ENCODE measurements at places on chromosomes 6 and 20. TPM values are rescaled to one million over a fixed set of nuclear protein-coding genes. Genes with fewer than 3 reads are reported as not detected.

DNA sequence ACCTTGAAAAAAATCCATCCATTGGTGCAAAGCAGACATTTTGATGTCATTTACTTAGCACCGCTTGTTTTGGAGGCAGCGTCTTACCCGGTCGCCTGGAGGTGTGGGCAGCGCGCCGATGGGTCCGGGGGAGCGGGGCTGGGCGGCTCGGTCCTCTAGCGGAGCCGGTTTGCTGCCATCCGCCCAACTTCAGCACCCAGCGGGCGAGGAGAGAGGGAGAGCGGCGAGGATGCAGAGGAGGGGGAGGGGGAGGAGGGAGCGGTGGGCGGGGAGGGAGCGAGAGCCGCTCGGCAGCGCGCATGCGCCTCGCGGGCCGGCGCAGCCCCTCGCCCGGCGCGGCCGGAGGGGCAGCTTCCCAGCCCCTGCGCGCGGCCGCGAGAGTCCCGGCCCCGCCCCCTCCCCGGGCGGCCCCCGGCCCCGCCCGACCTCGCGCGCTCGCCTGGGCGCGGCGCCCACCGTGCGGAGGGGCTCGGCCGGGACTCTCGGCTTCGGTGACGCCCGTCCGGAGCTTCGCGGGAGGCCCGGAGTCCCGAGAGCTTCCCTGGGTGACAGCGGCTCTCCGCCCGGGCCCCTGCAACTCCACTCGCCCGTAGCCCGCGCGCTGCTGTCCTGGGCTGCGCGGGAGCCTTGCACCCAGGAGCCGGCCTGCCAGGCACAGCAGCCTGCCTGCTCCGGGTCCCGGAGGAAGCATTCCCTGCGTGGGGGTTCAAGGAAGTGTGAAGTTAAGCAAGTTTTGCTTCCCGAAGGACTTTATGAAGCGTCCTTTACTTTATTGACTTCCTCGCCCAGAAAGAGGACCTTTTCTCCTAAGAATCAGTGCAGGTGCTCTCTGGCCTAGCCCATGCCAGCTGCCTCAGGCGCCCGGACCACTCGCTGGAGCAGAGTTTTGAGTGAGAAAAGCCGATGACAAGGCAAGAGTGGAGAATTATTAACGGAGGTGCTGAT, at the start of gene RGS17:
Gene RGS17, minus strand, starts transcription at position 246 of the 945 bp plus-strand sequence. CDS start 87,264 bp downstream, outside the sequence.
- peaks cover 2% of the 10 kb centered on the region for H3K36me3 ChIP-seq
- peaks cover 15% of the 10 kb centered on the region for H3K4me1 ChIP-seq
- peaks cover 47% of the 10 kb centered on the region for H3K27me3 ChIP-seq
- no peak within 1 kb of the TSS for H3K27ac ChIP-seq
- no peak for DNase-seq
- H3K4me3 ChIP-seq, result peak within 1 kb of the TSS; percentile 79

DNA sequence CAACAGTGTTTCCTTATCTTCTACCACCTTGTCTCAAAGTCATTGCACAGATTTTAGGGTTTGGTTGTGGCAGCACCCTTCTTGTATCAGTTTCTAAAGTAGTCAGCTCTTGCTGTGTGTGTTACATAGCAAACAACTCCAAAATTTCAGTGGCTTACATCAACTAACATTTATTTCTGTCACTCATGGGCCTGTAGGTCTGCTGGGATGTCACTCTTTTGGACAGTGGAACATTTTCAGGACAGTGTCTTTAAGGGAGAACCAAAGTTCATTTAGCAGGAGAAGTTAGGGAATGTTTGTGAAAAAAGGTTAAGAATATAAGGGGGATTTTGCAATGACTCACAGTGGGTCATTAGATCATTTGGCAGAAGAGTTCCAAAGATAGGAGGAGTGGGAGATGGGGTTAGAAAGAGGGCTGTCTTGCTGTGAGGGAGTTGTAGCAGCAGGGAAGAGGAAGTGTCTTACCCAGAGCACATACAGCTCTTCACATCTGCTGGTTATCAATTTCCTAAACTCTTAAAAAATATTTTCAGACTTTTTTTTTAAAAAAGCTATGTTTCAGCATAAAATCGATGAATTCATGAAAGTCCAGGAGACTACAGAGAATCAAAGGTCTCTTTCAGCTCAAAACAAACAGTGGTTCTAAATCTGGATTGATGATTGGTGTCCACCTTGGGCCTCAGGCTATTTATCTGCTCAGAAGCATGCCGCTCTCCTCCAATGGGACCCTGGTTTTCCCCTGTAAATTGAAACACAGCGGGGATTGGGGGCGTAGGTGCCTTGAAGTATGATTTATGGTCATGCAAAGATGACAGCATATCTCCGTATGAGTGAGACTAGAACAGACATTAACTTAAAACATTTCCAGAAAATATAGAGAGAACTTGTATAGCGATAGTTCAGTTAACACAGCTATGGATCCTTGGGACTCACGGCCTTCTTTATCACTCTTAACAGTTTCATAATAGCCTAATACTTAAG, 117.3 kb downstream of the B3GAT2 start:
- DNase-seq, result no peak
- no peak overlapping the region for H3K4me3 ChIP-seq
- peaks cover 4% of the 10 kb centered on the region for H3K4me1 ChIP-seq
- H3K27me3 ChIP-seq, result no peaks in the 10 kb centered on the region

DNA sequence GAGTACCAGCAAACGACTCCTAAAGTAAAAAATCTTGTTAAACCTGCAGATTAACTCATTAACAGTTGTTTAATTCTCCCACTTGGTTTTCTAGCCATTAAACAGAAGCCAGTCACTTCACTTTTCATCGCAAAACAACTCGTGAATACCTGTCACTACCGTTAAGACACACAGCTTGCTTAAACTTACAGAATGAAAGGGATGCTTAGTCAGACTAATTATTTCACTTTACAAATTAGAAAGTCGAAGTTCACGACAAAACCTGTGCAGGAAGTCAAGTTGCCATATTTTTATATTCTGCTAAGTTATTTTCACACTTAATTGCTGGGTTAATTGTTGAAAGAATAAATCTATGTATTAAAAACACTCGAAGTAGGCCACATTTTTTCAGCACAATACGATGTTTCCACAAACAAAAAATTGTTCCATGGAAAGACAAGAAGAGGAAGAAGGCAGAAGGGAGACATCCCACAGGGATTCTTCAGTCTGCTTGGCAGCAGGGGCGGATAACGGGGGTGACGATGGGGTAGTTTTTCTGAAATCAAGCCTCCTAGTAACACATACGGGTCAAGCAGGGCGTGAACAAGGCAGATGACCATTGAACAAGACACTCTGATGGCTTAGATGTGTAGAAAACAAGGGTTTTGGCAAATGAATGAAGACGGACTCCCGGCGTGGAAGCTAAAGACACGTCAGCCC, 933 bp downstream of the SSR1 start:
- peak overlapping the region; percentile 98 for H3K4me3 ChIP-seq
- peak overlapping the region; percentile 94 for H3K27ac ChIP-seq
- H3K36me3 ChIP-seq, result peaks cover 37% of the 10 kb centered on the region

- no peak overlapping the region for H3K4me3 ChIP-seq
- no peak for DNase-seq
- no peak overlapping the region for H3K27ac ChIP-seq
- no peaks in the 10 kb centered on the region for H3K27me3 ChIP-seq
- H3K36me3 ChIP-seq, result peaks cover 7% of the 10 kb centered on the region
These were observed 62.9 kb upstream of the TULP4 start for GRCh38 chr6:158249340-158249836.

- no peaks in the 10 kb centered on the region for H3K27me3 ChIP-seq
- H3K4me1 ChIP-seq, result peaks cover 29% of the 10 kb centered on the region
- no peak within 1 kb of the TSS for H3K27ac ChIP-seq
- no peak for DNase-seq
- H3K4me3 ChIP-seq, result no peak within 1 kb of the TSS
These were observed at the start of gene PKIG for GRCh38 chr20:44582311-44583025. Gene PKIG, plus strand, starts transcription at chr20:44582579. Its CDS starts 31,978 bp downstream, at chr20:44614557.

DNA sequence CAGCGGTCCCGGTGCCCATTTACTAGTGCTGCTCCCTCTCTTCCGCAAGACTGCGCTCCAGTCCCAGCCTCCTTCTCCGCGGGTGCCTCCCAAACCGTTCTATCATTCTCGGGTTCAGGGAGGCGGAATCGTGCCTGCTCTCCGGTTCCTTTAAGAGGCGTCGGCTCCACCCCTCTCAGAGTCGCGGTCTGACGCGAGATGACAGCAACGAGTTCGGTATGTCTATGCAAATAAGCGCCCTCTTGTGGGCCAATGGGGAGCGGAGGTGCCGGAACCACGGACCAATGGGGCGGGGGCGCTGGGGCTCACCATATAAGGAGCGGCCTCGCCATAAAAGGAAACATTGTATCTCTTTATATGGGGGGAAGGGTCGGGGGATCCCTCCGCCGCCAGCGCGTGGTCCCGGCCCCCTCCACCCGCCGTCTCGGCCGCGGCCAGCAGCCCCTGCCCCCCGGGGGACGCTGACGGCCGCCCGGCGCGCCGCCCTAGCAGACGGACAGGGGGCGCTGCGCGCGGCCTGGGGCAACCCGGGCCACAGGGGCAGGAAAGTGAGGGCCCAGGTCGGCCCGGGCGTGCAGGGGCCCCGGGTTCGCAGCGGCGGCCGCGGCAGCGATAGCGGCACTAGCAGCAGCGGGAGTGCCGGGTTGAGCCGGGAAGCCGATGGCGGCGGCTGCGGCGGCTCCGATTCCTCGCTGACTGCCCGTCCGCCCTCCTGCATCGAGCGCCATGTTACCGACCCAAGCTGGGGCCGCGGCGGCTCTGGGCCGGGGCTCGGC, at the start of gene SRF:
Gene SRF, plus strand, starts transcription at position 339 of the 776 bp plus-strand sequence. Its CDS starts 388 bp downstream, at position 727.
- H3K36me3 ChIP-seq, result peaks cover 17% of the 10 kb centered on the region
- H3K4me3 ChIP-seq, result peak within 1 kb of the TSS; percentile 94
- peaks cover 44% of the 10 kb centered on the region for H3K4me1 ChIP-seq
- DNase-seq, result peak; percentile 99

- no peak overlapping the region for H3K4me3 ChIP-seq
- H3K4me1 ChIP-seq, result no peaks in the 10 kb centered on the region
- H3K36me3 ChIP-seq, result no peaks in the 10 kb centered on the region
These were observed 12.3 kb downstream of the PKIB start for GRCh38 chr6:122622479-122622878.

DNA sequence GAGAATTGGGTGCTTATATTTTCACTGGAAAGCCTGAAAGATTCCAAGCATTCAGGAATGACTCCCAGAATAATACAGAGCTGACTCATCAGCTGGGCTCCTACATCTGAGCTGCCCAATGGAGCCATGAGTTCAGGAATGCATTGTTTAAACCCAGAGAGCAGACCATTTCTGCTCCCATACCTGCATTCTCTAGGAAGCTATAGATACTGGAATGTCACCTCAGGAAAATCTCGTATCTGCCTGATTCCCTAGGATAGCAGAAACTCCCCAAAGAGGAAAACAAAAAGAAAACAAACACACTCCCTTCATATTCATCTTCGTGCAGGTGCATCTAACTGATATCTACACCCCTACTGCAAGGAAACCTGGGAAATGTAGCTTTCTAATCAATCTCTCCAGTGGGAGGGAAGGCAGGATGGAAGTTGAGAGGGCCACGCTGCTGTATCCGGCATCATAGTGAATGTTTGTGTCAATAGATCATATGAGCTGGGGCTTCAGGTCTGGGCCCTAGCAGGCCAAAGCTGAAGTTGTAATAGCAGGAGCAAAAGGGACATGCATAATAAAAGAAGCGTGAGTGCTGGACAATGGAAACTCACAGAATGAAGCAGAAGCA, 8.2 kb upstream of the SLC2A12 start:
- H3K4me3 ChIP-seq, result no peak overlapping the region
- no peaks in the 10 kb centered on the region for H3K4me1 ChIP-seq
- H3K27me3 ChIP-seq, result peaks cover 8% of the 10 kb centered on the region
- DNase-seq, result no peak

DNA sequence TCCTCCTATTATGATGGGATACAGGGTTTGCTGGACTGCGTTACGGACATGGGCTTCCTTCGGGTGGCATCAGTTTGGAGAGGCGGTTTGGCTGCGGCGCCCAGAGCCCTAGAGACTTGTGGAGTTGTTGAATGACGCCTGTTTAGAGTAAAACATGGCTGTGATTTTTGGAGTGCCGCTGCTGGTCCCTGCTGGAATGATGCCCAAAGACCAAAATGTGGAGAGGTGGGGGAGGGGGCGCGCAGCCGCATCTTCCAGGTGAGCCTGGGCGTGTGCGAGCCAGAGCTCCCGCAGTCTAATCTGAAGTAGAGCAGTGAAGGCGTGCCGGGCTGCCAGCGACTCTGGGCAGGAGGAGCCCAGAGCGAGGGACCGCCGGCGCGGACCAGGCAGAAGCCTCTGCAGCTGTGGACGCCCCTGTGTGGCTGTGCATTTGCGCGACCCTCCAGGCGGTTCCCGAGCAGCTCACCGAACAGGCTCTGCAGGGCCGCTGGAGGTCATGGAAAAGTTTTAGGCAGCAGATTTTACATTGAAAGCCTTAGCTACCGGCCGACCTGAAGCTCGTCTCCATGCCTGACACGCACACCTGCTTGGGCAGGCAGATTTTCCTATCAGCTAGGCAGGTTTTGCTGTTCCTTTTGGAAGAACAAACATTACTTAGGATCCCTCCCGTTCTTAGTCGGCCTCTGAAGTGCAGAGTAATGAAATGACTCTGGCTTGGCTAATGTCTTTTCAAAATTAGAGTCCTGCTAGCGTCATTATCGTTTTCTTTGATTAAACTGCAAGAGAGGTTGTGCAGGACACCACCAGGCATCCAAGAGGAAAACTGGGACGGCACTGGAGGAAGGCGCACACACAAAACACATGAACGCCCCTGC, 298.2 kb downstream of the PHACTR1 start:
- no peak overlapping the region for H3K27ac ChIP-seq
- H3K4me1 ChIP-seq, result peaks cover 4% of the 10 kb centered on the region
- H3K36me3 ChIP-seq, result no peaks in the 10 kb centered on the region
- H3K27me3 ChIP-seq, result peaks cover 53% of the 10 kb centered on the region
- DNase-seq, result no peak

DNA sequence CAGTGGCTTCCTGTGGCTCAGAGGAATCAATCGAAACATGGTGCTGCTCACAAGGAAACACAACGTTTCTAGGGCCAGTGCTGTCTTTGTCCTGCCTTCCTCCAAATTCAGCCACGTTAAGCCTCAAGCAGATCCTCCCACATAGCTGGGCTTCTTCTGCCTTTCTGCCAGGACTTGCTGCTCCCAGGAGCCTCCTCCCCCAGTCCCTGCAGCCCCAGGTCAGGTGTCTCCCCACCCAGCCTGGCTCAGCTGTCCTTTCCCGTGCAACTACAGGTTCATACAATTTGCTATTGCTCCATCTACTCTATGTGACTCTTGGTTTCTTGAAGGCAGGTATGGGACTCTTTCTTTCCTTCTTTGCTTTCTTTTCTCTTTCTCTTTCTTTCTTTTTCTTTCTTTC, 215.3 kb upstream of the RNF24 start:
- no peak overlapping the region for H3K4me3 ChIP-seq
- H3K36me3 ChIP-seq, result no peaks in the 10 kb centered on the region
- no peak for DNase-seq
- H3K4me1 ChIP-seq, result no peaks in the 10 kb centered on the region
- H3K27me3 ChIP-seq, result peaks cover 3% of the 10 kb centered on the region

The LZTS3 gene
- total RNA-seq, result 0.54 TPM

The HMGN3 gene
- 51.0 TPM for total RNA-seq

The MAN1A1 gene
- 52.4 TPM for total RNA-seq

The PRND gene
- total RNA-seq, result not detected

The FERMT1 gene
- total RNA-seq, result 0.93 TPM

The TRDN gene
- not detected for total RNA-seq

The WFDC10B gene
- not detected for total RNA-seq
